Fibroblast of the aortic adventitia (primary cell): ENCODE measurements at places on chromosomes 16 and 17.
A peak's percentile ranks its signal among the peaks of the same experiment; 100 is the strongest.

- DNase-seq: no peak
Measured at GRCh38 chr16:58578642-58579041, 51.0 kb downstream of the CNOT1 start.

DNA sequence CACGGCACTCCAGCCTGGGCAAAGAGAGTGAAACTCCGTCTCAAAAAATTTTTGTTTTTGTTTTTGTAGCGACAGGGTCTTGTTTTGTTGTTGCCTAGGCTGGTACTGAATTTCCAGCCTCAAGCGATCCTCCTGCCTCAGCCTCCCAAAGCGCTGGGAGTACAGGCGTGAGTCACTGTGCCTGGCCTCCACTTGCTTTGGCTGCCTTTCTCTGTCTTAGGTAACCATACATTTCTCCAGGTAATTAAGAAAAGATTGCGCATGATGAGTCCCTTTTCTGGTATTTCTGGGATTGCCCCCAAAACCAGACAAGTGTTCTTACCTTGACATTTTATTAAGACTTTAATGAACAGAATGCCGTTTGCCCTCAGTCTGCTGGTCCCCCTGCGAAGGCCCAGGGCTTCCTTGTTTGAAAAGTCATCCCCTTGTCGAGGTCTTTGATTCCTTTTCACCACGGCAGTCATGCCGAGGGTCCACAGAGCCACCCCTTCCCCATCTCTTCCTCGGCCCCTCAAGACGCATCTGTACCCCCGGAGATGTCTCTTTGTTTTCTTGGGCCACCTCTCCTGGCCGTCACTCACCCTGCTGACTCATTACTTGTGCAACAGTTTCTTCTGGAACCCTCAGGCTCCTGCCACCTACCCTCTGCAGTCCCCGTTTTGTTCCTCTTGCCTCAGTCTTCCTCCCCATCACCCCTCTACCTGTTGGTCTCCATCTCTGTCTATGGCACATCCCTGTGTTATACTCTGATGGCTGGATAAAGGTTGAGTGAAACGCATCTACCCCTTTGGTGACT is 151.0 kb downstream of the SEC14L1 start:
- no peak for DNase-seq

DNA sequence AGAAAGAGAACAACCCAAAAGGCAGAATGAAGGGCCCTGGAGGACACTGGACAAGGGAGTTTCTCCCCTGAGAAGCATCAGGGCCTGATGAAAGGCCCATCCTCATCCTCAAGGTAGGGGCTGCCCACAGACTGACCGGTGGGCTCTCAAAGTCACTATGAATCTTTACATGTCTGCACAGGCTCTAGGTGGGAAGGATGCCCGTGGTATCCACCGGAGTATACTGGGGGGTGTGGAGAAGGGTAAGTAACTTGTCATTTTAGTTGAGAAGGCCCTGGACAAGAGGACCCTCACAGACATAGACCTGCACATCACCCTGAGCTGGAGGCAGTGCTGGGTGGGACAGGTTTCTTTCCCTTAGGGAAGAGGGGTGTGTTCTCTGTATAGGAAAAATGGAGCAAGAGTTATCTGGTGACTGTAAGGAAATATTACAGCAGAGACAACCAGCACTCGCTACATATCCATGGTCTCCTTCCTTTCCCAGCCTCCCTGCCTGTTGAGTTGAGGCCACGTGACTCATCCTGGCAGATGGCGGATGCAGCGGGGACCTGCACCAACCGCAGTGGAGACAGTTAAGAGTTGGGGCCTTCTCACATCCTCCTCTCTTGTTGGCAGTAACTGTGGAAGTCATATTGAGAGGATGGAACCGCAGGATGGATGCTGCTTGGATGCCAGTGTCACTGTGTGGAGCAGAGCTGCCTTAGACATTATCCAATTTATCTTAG is 45.6 kb upstream of the KCNJ12 start:
- no peak for DNase-seq

DNA sequence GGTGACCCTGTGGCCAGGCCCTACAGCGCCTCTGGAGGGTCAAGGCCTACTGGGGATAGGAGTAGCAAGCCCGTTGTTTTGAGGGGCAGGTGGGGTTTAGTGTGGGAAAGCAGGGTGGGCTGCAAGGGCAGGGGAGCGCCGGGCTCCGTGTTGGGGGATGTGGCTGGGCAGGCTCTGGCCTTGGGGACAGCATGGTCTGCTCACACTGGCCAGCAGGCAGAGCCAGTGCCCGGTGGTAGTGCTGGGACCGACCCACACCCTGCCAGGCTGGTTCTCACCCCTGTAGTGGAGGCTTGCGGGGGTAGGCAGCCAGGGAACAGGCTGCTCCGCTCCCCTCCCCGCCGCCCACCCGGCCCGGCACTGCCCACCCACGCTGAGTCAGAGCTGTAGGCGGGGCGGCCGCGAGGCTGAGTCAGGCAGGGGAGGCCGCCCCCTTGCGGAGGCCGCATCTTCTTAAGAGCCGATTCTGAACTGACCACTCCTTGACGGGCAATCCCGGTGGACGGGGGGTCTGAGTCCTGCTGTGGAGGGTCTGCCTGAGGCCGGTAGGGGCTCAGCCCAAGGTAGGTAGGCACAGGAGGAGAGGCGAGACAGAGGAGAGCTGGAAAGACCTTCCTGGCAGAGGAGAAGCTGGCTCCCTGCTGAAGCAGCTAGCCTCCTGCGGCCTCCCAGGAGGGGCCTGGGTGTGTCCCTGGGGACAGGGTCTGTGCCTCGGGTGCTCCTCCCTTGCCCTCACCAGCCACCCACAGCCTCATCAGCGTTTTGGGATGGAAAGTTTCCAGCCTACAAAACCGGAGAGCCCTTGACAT is 62.4 kb downstream of the BAIAP2 start:
- peak; percentile 78 for DNase-seq

DNA sequence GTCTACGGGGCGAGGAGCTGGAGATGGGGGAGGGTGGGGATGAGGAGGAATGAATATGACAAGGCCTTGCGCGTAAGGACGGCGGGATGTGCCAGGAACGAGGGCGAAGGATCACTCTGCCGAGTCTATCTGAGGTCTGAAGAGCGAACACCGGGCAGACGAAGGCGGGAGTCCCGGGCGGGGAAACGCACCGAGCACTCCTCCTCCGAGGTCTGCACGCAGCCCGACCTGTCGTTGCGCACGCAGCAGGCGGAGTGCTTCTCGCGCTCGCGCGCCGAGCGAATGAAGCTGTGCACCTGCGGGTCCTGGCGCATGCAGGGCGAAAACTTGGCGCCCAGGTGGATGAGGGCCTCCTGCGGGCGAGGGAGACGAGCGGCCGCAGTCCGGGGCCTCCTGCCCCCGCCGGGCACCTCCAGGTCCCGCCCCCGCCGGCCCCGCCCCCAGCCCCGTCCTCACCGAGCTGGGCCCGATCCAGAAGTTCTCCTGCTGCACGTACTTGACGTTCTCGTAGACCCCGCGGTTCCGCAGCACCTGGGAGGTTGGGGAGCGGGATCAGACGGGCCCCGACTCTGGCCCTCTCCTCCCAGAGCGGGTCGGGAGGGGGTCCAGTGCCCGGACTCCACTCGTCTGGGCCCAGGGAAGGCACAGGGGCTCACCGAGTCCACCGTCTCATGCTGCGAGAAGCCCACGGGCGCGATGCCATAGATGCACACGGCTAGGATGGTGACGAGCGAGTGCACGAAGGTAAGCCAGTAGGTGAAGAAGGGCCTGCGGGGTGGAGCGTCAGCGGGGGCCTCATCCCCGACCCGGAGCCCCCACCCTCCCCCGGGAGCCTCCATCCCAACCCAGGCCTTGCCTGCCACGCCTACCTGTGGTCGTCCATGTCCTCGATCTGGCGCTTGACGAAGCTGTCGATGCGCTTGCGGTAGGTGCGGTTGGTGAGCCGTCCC is 7.6 kb downstream of the SNRNP25 start:
- no peak for DNase-seq

GRCh38 chr16:81778231-81778630 is 860 bp upstream of the PLCG2 start:
- DNase-seq: no peak

GRCh38 chr17:18226284-18226945 is 980 bp downstream of the LLGL1 start:
- no peak for DNase-seq

DNA sequence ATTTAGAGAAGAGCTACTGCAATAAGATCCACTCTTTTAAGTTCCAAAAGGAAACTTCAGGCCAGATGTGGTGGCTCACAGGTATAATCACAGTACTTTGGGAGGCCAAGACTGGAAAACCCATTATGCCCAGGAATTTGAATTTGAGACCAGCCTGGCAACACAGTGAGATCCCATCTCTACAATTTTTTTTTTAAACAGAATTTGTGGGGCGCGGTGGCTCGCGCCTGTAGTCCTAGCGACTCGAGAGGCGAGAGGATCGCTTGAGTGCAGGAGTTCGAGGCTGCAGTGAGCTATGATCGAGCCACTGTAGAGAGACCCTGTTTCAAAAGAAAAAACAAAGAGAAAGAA is 793 bp downstream of the COG7 start:
- no peak for DNase-seq

DNA sequence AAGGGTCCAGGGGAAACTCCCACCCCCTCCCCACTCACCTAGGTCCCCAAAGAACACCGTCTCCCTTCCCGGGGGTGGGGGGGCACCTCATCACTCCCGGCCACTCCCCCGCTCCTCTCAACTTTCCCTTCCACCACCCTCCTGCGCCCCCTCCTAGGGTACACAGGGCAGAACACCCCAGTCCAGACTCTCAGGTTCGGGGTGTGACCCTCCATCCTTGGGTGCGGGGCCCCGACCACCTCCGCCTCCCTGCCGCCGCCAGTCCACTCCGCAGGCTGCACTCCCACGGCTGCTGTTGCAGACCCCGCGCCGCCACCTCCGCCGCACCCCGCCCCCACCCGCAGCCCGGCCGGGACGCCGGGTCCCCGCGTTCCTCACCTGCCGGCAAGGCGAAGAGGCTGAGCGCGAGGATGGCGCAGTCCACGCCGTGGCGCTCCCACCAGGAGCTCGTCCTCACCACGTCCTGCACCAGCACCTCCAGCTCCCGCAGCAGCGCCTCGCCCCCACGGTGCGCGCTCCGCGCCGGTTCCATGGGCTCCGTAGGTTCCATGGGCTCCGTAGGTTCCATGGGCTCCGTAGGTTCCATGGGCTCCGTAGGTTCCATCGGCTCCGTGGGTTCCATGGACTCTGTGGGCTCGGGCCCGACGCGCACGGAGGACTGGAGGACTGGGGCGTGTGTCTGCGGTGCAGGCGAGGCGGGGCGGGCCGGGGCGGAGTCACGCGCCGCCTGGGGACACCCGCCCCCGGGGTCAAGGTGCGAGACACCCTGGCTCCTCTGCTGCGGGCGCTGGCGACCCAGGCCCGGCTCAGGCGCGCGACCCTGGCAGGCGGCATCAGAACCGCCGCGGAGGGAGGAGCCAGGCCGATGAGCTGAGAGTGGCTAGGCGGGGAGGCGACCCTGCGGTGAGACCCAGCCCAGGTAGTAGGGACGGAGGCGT is at the start of gene FADS6:
Gene FADS6 (minus strand): TSS at position 660 of the 938 bp plus-strand sequence. CDS start 38 bp downstream, at position 622.
- DNase-seq: no peak

GRCh38 chr17:205817-206216 is 24.4 kb upstream of the DOC2B start:
- no peak for DNase-seq

DNA sequence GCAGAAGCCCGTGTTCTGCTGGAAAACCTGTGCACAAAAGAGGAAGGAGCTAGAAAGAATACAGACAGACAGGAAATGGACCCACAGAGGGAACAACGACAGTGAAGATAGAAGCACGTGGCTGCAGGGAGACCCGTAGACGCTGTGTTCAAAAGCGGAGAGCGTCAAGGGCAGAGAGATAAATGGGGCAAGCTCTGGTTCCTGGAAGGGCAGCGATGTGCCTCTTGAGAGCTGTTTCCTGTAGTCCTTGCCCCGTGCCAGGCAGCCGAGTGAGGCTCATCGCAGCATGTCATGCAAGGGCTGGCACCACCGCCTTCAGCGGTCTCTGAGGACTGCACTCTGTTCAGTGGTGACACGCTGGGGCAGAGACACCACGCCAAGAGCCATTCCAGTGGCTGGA is 43.6 kb upstream of the CACNG5 start:
- DNase-seq: no peak

DNA sequence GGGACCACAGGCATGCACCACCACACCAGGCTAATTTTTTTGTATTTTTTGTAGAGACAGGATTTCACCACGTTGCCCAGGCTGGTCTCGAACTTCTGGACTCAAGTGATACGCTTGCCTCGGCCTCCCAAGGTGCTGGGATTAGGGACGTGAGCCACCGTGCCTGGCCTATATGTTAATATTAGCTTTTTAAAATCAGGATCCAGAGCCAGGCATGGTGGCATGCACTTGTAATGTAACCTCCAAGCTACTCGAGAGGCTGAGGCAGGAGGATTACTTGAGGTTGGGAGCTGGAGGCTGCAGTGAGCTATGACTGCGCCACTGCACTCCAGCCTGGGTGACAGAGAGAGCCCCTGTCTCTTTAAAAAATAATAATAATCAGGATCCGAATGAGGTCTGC is 8.5 kb upstream of the ADCY7 start:
- DNase-seq: no peak

DNA sequence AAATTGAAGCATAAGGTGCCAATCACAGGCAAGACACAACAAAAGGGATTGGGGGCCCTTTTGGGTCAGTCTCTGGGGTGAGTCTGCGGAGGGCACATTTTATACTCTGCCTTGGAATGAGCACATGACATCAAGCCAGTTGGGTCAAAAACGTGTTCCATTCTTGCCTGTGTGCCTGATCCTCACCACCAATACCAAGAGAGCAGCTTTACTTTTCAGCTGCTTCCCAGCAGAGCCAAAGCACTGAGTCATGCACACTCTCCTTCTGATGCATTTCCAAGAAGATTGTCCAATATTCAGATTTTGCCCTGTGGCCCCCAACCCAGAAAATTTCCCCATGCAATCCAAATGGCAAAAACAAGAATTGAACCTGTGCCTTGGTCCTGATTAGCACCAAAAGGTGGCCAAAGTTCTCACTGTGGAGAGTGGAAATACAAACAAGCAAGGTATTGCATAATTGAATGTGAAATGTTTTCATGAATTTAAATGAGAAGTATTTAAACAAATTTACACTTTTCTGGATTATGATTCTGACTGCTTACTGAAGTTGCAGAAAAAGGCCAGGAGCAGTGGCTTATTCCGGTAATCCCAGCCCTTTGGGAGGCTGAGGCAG is 217.8 kb upstream of the SOX9 start:
- no peak for DNase-seq

DNA sequence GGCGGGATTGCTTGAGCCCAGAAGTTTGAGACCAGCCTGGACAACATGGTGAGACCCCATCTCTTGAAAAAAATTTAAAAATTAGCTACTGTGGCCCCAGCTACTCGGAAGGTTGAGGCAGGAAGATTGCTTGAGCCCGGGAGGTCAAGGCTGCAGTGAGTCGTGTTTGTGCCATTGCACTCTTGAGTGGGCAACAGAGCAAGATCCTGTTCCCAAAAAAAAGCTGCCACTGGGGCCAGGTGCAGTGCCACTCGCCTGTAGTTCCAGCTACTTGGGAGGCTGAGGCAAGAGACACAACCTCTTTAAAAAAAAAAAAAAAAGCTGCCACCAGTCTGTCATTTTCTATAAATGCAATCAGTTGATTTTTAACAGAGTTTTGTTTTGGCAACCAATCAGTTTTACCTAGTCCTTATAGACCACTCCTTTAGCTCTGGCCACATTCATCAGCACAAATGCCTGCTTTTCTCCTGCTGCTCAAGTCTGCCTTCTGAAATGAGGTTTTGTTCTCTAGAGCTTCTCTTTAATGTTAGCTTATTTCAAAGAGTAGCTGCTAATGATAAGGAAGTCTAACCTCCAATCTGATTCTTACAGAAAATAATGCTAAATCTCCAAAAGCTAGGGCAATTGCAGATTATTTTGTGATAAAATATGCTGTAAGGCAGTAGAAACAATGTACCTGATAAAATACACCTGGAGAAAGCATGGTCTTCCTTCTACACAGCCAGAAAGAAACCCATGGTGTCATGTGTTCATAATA is 64.8 kb downstream of the TUBD1 start:
- no peak for DNase-seq

GRCh38 chr17:68468334-68468733 is 11.0 kb upstream of the WIPI1 start:
- DNase-seq: peak; percentile 40
